ENCODE measurements at places on chromosomes 11 and 22. TPM values are rescaled to one million over a fixed set of nuclear protein-coding genes. Genes with fewer than 3 reads are reported as not detected.
A peak's percentile ranks its signal among the peaks of the same experiment; 100 is the strongest.

GRCh38 chr11:64531906-64532312 is 59.1 kb upstream of the SLC22A12 start:
- no peak for DNase-seq

DNA sequence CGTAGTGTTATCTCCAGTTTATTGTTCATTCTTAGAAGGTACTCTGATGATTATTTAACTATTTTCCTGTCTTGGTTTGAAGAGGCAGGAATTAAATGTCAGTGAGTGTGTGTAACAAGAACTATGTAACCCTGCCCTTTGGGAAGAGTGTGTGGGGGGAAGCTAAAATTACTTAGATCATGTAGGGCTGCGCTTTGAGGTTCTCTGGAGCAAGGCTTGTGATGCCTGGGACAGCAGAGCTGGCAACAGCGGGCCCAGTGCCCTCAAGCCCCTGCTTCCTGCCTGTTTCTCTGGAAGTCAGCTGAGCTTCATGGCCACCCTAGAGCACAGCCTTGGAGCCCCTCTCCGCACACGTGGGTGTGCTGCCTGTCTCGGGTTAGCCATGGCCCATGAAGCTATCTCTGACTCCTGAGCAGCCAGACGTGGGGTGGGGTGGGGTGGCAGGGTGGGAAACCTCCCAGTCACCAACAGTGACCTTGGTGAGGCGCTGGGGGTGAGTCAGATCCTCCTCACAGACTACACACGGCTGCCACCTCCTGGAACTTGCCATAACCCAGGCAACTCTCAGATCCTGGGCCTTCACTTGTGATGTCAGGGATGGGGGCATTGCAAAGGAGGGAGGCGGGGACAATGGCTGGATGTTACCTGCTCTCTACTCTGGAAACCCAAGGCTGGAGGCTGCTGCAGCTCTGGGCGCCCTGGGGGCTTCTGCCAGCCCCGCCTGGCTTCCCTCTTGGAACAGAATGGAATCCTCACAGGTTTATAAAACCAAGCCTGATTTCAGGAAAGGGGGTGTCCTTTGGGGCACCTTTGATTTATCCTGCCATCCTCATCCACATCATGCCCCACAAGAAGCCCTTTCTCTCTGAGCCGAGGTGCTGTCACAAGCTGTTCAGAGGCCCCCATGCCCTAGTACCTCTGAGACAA is 88.6 kb downstream of the SNX19 start:
- no peak for DNase-seq

GRCh38 chr11:776561-777287 is 563 bp downstream of the GATD1 start:
- DNase-seq, result no peak

DNA sequence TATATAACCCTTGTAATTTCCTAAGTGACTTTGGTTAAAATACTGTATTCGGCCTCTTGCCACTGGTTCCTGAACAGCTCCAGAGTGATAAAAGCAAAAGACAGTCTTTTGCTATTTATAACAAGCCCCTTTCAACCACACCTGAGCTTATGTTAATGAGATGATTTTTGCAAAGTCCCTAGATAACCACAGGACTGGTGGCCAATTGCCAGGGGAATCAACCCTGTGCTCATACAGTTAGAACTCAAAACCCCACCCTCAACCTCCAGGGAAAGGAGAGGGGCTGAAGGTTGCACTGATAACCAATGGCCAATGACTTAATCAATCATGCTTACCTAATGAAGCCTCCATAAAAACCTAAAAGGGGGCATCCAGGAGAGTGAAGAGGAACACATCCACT is 77.9 kb downstream of the SIK3 start:
- DNase-seq, result no peak

GRCh38 chr22:35918456-35918855 is 110.2 kb downstream of the RBFOX2 start:
- DNase-seq, result no peak

DNA sequence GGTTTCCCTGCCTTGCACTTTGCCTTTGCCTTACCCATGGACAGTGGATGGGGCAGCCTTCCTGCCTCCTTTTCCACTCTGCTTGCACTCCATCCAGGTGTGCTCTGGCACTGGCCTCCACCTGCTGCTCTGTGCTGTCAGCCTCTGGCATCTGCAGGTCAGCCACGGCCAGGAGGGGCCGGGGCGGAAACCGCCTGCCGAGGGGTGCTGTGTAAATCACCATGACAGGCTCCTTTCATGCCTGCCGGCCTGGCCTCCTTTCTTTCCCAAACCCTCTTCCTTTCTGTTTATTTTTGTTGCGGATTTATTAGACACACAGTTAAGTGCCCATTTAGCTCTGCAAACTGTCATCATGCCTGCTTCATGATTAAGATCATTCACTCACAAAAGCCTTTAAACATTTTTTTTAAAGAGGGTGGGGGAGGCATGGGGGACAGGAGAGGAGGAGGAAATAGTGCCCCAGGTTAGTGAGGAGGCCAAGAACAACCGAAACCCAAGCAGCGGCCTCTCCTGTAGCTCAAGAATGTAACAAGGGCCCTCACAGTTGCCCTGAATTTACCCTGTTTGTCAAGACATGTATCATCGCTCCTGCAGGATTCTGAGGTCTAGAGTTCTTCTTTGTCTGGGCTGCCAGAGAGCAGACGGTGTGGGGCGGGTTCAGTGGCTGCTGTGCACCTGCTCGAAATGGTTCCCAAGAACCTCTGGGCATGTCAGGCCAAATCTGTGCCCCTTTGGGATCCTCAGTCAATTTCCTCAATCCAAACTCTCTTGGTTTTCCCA is 83.3 kb downstream of the BARX2 start:
- peak; percentile 74 for DNase-seq

DNA sequence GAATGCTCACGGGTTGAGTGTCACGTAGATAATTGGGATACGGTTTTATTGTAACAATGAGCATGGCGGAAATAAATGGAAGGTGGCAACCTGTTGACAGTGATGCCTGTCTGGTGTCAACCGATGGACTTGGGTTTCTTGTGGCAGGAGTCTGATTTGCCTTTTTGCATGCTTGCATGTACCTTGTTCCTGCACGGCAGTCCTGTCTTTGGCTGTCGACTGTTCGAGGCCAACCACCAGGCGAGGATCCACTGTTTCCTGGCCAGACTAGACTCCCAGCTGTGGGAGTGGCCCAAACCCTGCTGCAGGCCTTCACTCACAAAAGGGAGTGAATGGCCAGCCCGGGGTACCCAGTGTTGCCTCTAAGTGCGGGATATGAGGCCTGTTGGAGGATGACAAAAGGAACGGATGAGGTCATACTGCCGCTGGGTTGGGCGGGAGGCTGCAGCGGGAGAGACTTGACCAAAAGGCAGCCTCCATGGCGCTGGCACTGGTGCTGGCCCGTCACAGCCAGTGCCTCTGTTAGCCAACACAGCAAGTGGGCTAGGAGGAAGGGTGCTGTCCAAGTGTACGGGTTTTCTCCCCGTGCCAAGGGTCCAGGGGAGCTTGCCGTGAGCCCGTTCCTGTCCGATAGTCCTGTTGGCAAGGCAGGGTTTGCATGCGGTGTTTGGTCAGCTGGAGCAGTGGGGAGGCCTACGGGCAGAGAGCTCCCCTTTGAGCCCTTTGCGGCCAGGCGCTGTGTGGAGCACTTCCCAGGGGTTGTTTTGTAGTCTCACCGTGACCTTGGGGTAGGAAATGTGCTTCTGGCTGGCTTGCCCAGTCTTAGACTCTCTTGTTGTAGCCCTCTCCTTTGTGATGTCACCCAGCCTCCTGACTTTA is 974 bp downstream of the DGCR8 start:
- no peak for DNase-seq

Gene ARHGAP8
- total RNA-seq, result 0.58 TPM

Gene PDGFD
- 8.6 TPM for total RNA-seq

Gene SCN2B
- 0.65 TPM for total RNA-seq

Gene PATE2
- total RNA-seq, result not detected

Gene APOL6
- 12.9 TPM for total RNA-seq

Data from esophagus muscularis mucosa (tissue), 4 donors.